A549 treated with RU486 at 1 μM for 4 hours (cell line): ENCODE measurements at places on chromosomes 1 and 21. TPM values are rescaled to one million over a fixed set of nuclear protein-coding genes. Genes with fewer than 3 reads are reported as not detected.

KRTAP20-4 gene
- not detected in 5 replicates for total RNA-seq

OXCT2 gene
- 0.32 to 0.60 TPM (median 0.52 TPM) in 5 replicates for total RNA-seq

TPTE gene
- not detected in 5 replicates for total RNA-seq

DNASE2B gene
- not detected in 5 replicates for total RNA-seq

FAM167B gene
- total RNA-seq, result 0.29 to 0.57 TPM (median 0.48 TPM) in 4 of 5 replicates, not detected in the other

KRTAP7-1 gene
- total RNA-seq, result not detected in 5 replicates

TNFRSF18 gene
- not detected in 5 replicates for total RNA-seq

CR1 gene
- not detected in 5 replicates for total RNA-seq
